ENCODE measurements at places on chromosomes 13 and 19. TPM values are rescaled to one million over a fixed set of nuclear protein-coding genes. Genes with fewer than 3 reads are reported as not detected.

GRCh38 chr19:39390451-39390750, 505 bp downstream of the PAF1 start:
- DNase-seq, result no peak
- H3K27me3 ChIP-seq, result no peaks in the 10 kb centered on the region
- H3K36me3 ChIP-seq, result peaks cover 66% of the 10 kb centered on the region

DNA sequence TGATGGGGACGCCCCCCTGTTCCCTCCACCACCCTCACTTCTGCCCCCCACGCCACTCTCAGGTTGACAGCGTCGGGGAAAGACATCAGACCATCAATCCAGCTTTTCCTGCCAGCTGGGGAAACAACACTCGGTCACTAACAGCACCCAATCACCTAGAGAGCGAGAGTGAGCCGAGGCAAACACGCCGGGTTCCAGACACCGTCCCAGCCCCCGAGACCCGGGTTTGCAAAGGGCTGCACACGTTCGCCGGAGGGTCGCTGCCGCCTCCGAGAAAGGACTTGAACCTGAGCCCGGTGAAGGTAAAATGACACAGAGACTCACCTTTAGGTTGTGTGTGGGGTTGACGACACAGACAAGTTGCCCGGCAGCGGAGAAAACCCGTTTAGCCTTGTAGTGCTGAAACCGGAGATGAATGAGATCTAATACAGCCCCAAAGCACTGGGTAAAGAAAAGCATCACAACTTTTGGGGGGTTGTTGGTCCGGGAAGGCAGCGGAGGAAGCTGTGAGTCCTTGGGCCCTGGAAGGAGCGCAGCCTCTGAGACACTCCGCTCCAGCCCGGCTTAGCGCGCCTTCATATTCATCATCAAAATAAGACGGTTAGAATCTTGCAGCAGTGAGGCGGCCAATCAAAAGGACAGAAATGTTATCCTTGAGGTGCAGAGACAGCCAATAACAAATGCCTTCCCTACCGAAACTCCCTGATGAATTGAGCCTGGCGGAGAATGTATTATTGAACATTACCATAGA, at the start of gene SIAH3:
TSS of gene SIAH3 (minus strand) at position 583 of the 751 bp plus-strand sequence. CDS start at position 459, 124 bp downstream.
- peaks cover 34% of the 10 kb centered on the region for H3K27me3 ChIP-seq
- DNase-seq, result peak; percentile 19
- peaks cover 33% of the 10 kb centered on the region for H3K4me1 ChIP-seq
- H3K36me3 ChIP-seq, result no peaks in the 10 kb centered on the region
- H3K4me3 ChIP-seq, result peak within 1 kb of the TSS; percentile 50

DNA sequence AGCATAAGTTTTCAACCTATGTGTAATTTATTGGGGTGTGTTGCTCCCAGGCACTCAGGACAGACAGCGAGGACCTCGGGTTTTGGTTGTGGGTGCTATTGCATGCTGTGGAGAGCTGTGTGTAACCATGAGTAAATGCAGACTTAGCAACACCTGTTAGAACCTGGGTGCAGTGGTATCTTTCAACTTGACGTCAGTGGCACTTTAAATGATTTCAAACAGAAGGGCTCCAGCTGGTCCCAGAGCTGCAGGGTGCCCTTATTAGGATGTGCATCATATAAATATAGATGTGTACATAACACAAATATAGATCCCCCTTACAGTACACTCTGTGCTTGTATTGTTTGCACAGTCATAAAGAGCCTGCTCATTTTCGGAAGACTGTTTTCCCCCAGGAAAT, 228.3 kb upstream of the IRS2 start:
- H3K36me3 ChIP-seq, result no peaks in the 10 kb centered on the region
- no peak overlapping the region for H3K27ac ChIP-seq
- no peak for DNase-seq
- H3K4me3 ChIP-seq, result no peak overlapping the region

DNA sequence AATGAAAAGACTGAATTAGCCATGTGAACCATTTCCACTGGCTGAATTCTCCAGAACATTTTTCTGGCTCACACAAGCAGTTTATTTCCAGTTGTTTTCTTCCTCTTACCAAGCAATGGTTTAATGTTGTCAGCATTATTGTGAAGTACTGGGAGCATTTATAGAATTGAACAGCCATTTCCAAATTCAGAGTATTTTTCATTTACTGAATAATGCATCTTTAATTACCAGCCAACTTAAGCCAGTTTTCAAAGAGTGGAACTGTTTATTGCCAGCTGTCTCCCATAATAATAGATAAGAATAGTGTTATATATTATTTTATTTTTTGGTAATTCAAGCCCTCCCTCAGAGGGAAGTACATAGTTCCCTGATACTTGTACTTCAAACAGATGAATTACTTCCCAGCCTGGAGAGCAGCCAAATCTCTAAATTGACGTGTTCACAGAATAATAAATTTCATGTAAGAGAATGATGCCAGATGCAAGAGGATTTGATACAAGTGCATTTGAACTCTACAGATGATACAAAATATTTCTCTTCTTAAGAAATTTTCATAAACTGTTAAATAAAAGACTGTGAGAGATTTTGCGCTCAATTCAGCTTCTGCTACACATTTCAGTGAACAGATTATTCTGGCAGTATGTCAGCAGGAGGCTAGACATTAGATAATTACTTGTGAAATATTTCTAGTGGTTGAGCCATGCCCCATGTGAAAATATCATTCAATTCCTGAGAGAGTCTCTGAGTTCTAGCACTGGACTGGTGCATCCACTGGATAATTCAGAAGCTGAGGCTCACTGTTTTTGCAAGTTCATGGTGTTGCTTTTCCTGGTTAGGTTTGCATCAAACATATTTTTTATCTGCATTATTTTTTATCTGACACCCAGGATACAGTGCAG, 315.9 kb downstream of the SLC7A1 start:
- H3K4me1 ChIP-seq, result no peaks in the 10 kb centered on the region
- DNase-seq, result no peak
- no peak overlapping the region for H3K4me3 ChIP-seq

DNA sequence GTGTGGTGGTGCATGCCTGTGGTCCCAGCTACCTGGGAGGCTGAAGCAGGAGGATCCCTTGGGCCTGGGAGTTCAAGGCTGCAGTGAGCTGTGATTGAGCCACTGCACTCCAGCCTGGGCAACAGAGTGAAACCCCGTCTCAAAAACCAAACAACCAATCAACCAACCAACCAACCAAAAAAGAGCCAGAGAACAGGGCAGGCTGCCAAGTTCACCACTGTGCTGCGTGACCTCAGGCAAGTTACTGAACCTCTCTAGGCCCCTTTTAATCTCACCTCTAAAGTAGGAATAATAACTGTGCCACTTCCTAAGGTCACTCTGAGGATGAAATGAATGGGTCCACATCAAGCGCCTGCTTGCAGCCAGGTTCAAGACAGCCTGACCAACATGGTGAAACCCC, 16.9 kb downstream of the TJP3 start:
- no peak for DNase-seq
- peaks cover 8% of the 10 kb centered on the region for H3K27me3 ChIP-seq
- peaks cover 28% of the 10 kb centered on the region for H3K4me1 ChIP-seq
- H3K4me3 ChIP-seq, result no peak overlapping the region

MIA gene
- total RNA-seq, result 5.2 TPM
